ENCODE measurements at places on chromosomes 7 and 10.
A peak's percentile ranks its signal among the peaks of the same experiment; 100 is the strongest.

- no peak for DNase-seq
Observed at GRCh38 chr10:93437086-93437945, 44.8 kb downstream of the MYOF start.

GRCh38 chr10:69481305-69481704, 30.0 kb downstream of the TSPAN15 start:
- no peak for DNase-seq

GRCh38 chr10:86931872-86932271, 25.5 kb downstream of the MMRN2 start:
- no peak for DNase-seq

- no peak for DNase-seq
Observed at GRCh38 chr10:69407621-69408301, 9.0 kb downstream of the TACR2 start.

GRCh38 chr10:70996549-70996948, 108.2 kb upstream of the PCBD1 start:
- DNase-seq: no peak

- no peak for DNase-seq
Observed at GRCh38 chr10:4473977-4474376, 352.0 kb upstream of the AKR1E2 start.

- DNase-seq: no peak
Observed at GRCh38 chr10:59536167-59537014, 173.3 kb downstream of the SLC16A9 start.

- no peak for DNase-seq
Observed at GRCh38 chr7:105035349-105035748, 21.3 kb downstream of the KMT2E start.

- DNase-seq: no peak
Observed at GRCh38 chr10:60652628-60653027, 125.7 kb upstream of the CDK1 start.

- DNase-seq: no peak
Observed at GRCh38 chr10:63168821-63169462, 35.8 kb downstream of the NRBF2 start.

DNA sequence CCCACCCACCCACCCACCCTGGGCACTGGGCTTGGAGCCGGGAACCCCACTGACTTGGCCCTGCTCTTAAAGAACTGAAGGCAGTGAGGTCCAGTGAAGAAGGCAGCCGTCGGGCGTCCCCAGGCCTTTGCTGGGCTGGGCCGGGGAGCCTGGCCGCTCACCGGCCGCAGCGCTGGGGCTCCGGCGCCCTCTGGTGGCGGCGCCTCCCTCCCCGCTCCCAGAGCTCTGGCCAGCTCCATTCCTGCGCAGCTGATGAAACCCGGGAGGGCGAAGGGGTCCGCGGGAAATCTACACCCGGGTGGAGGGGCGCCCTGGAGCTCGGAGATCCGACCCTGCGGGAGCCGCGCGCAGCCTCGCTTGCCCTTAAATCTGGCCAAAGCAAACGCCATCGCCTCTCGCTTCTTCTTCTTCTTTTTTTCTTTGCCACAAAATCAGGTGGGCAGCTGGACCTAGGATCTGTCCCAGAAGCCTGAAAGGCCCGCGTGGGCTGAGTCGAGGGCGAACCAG, 1.7 kb upstream of the CXCL12 start:
- DNase-seq: peak; percentile 61

DNA sequence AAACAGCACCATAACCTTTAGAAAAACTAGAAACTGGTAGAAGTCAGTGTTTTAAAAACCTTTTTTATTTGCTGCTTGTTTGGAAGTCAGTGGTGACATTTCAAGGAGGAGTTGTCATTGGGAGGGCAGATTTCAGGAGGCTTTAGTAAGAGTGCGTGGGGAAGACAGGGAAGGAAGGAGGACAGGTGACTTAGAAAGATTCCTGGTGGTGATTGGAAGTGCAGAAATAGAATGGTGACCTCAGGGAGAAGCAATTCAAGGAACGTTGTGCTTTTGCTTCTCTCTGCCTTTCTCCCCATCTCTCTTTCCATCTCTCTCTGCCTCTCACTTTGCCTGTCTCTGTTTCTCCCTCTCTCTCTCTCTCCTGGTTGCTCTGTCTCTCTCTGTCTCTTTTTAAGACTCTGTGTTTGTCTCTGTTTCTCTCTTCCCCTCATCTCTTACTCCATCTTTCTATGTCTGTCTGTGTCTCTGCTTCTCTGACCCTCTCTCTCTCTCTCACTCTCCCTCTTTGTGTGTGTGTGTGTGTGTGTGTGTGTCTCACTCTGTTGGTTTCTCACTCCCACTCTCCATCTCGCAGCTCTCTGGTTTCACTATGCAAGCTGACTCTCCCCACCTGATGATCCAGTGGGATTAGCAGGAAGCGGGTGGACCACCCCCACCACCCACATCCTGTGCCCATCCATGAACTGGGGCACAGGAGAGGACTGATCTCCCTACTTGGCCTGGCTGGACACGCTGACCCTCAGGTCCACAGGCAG, 10.9 kb upstream of the PFKP start:
- no peak for DNase-seq

DNA sequence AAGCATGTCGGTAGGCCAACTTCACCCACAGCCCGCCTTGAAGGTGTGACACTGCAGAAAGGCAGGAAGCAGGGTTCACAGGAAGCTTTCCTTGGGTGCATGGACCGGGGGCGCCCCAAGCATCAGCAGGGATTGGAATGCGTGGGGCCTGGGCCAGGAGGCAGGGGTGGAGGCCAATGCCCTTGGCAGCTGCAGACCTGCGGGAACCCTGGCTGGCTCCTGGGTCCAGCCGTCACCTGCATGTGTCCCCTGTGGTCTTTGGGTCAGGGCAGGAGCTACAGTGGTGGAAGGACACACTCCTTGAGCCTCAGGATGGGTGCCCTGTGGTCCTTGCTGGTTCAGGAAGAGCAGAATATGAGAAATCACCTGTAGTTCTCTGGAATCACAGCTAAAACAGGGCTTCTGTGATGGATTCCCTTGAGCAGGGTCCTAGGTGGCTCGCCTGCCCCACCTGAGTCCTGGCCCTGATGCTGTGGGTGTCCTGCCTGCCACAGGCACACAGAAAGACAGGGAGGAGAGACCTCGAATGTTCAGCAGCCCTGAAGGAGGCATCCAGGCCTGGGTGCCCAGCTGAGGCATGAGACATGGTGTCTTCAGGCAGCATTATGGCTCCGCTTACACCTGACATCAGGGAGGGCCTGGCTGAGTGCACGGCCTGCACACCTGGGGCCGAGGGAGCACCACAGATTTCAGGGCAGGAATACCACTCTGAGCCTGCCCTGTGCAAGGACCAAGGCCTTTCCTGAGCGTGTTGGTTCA, 15.1 kb downstream of the ANTXRL start:
- DNase-seq: no peak

DNA sequence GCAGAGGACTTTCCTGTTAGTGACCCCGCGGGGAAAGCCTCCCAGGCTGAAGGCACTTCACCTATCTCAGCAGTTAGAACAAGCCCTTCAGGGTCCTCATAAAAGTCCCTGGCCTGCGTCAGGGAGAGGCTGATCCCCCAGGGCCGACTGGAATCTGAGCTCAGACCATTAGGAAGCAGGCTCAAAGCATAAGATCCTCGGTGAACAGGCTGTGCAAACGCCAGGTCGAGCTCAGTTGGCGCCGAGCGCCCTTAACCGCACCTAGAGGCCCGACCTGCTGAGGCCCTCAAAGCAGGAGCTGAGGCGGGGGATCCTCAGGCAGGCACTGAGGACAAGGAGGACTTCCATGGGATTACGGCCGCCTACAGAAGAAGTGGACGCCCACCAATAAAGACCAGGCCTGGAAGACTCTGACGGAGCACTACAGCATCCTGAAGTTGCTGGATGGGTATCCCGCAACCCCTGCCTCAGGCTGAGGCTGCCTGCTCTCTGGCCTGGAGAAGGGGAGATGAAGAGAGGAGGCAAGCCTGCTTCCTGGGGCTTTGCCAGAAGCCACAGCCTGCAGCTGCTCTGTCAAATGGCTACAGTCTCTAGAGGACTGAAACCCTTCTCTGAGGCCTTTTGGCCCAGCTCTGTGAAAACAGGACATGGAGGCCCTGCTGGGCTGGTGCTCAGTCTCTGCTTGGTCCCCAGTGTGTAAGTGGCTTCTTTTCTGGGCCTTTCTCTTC, 29.9 kb downstream of the LIPJ start:
- no peak for DNase-seq

GRCh38 chr10:406976-407375, 271.7 kb downstream of the ZMYND11 start:
- DNase-seq: peak; percentile 3

GRCh38 chr10:110528224-110528996, 30.7 kb downstream of the DUSP5 start:
- no peak for DNase-seq

- no peak for DNase-seq
Observed at GRCh38 chr7:52253953-52254352, 781.5 kb upstream of the POM121L12 start.

Measured in stimulated activated CD4-positive, alpha-beta T cell treated with anti-CD3 and anti-CD28 coated beads, Interleukin-2, amount 100 ng/mL, for 24 hours (primary cell).